Activated naive CD8-positive, alpha-beta T cell treated with anti-CD3 and anti-CD28 coated beads, Interleukin-2, amount 10 ng/mL, durations not matched to agents 7 days and 5 days (primary cell): ENCODE measurements at places on chromosomes 7 and 10. TPM values are rescaled to one million over a fixed set of nuclear protein-coding genes. Genes with fewer than 3 reads are reported as not detected.
A peak's percentile ranks its signal among the peaks of the same experiment; 100 is the strongest.

- no peak overlapping the region for H3K27ac ChIP-seq
- H3K4me3 ChIP-seq = no peak overlapping the region
- no peak for DNase-seq
- H3K36me3 ChIP-seq = no peaks in the 10 kb centered on the region
- no peaks in the 10 kb centered on the region for H3K27me3 ChIP-seq
These were observed 37.2 kb upstream of the CCDC7 start for GRCh38 chr10:32408690-32409089.

DNA sequence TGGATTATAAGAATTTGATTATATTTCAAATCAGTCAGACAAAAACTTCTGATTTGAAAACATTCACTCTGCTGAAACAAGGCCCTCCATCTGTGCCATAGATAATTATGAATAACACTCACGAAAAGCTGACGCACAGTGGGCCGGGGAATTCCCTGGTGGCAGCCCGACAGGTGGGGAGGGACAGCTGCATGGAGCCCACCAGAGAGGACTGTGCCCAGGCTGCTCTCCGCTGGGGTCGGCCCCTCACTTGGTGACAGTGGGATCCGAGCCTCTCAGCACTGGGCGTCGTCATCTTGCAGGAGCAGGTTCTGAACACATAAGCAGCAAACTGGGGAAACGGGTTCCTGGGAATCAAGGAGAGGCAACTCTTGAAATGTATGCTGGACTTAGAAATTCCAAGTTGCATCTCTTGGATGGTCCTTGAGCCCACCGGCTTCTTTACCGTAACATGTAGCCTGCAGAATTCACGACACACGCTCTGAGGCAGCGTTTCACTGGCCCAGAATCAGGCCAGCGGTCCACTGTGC, 41.4 kb downstream of the AFAP1L2 start:
- H3K27ac ChIP-seq = no peak overlapping the region
- no peaks in the 10 kb centered on the region for H3K36me3 ChIP-seq
- no peak overlapping the region for H3K4me3 ChIP-seq
- DNase-seq = no peak
- peaks cover 17% of the 10 kb centered on the region for H3K27me3 ChIP-seq

DNA sequence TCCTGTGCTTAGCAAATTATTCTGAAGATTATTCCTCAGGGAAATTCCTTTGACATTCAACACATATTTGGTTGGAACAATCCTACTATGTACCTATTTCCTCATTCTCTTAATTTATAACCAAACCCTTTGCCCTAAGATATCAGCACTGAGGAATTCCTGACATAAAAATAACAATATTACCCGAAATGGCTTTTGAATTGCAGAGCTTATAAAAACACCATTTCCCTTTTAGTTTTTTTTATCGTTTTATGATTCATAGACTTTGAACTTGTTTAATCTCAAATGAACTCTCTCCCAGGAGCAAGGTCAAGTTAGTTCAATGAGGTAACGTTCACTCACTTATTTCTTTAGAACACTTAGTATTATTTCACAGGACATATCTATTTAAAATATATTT, 7.7 kb upstream of the ABCB1 start:
- H3K4me1 ChIP-seq = no peaks in the 10 kb centered on the region
- no peaks in the 10 kb centered on the region for H3K36me3 ChIP-seq
- no peak for DNase-seq
- H3K27me3 ChIP-seq = peaks cover 26% of the 10 kb centered on the region
- no peak overlapping the region for H3K27ac ChIP-seq

- no peak overlapping the region for H3K4me3 ChIP-seq
- no peak for DNase-seq
- no peak overlapping the region for H3K27ac ChIP-seq
- H3K36me3 ChIP-seq = no peaks in the 10 kb centered on the region
These were observed 32.9 kb upstream of the EIF5AL1 start for GRCh38 chr10:79479283-79479909.

- H3K4me3 ChIP-seq = no peak overlapping the region
- H3K27ac ChIP-seq = no peak overlapping the region
- DNase-seq = no peak
These were observed 499.7 kb upstream of the SEMA3D start for GRCh38 chr7:85686401-85687181.

DNA sequence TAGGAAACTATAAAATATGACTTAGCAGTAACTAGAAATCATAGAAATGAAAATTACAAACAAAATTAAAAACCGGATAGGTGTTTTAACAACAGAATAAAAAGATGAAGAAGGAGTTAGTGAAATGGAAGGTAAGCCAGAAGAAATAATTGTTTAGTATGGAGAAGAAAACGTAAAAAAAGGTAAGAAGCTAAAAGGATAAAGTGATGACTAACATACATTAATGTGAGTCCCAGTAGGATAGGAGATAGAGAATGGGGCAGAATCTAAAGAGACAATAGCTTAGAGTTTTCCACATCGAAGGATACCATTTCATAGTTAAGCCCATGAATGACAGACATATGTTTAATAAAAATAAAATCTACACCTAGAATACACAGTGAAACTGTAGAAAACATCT, 25.3 kb downstream of the GTF2I start:
- peaks cover 5% of the 10 kb centered on the region for H3K4me1 ChIP-seq
- H3K36me3 ChIP-seq = peaks cover 15% of the 10 kb centered on the region
- H3K4me3 ChIP-seq = no peak overlapping the region
- no peak for DNase-seq

DNA sequence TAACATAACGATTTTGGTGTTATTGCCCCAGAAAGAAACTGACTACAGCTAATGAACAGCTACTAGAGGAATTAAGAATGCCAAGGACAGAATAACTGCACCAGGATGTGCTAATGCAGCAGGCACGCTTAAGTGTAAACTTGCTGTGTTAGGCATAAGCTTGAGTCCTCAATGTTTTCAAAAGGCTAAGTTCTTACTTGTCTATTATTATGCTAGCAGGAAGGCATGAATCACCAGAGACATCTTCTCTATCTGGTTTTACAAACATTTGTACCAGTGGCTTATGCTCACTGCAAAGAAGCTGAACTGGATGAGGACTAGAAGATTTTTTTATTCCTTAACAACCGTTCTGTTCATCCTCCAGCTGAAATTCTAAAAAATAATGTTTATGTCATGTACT, 1035.3 kb downstream of the NRG3 start:
- H3K36me3 ChIP-seq = no peaks in the 10 kb centered on the region
- H3K4me1 ChIP-seq = no peaks in the 10 kb centered on the region
- no peaks in the 10 kb centered on the region for H3K27me3 ChIP-seq
- H3K4me3 ChIP-seq = no peak overlapping the region
- no peak overlapping the region for H3K27ac ChIP-seq

DNA sequence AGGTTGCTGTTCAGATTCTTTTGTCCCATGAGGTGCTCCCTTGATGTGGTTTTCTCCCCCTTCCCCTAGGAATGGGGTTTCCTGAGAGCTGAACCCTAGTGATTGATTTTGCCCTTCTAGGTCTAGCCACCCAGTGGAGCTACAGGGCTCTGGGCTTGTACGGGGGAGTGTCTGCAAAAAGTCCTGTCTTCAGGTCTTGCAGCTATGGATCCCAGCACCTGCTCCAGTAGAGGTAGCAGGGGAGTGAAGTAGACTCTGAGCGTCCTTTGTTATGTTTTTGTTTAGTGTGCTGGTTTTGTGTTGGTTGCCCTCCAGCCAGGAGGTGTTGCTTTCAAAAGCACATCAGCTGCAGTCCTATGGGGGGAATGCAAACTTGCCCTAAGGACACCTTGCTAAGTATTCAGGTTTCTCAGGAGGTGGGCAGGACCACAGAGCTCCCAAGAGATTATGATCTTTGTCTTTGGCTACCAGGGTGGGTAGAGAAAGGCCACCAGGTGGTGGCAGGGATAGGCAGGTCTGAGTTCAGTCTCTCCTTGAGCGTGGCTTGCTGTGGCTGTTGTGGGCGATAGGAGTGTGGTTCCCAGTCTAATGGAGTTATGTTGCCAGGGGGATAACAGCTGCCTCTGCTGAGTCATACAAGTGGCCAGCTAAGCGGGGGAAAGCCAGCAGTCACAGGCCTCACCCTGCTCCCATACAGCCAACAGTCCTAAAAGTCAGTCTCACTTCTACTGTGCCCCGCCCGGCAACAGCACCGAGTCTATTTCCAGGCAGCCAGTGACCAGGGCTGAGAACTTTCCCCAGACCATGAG, 92.4 kb upstream of the JCAD start:
- no peak for DNase-seq
- peaks cover 54% of the 10 kb centered on the region for H3K27me3 ChIP-seq
- H3K4me3 ChIP-seq = no peak overlapping the region
- H3K27ac ChIP-seq = no peak overlapping the region
- H3K36me3 ChIP-seq = no peaks in the 10 kb centered on the region

DNA sequence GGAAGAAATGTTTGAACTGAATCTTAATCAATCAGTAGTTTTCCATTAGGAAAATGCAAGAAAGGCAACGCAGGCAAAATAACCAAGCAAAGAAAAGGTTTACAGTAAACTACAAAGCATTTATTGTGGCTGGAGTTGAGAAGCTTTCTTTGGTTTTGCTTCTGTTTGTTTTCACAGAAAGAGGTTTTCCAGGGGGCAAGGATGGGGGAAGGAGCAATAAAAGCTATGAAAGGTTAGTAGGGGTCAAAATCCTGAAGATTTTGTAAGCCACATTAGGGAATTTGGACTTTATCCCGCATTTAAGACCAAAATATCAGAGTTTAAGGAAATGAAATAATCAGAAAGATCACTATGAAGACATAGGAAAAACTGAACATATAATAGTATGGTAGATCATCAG, 51.1 kb downstream of the NT5C2 start:
- H3K4me3 ChIP-seq = no peak overlapping the region
- no peaks in the 10 kb centered on the region for H3K4me1 ChIP-seq
- DNase-seq = no peak
- no peaks in the 10 kb centered on the region for H3K27me3 ChIP-seq
- no peak overlapping the region for H3K27ac ChIP-seq

DNA sequence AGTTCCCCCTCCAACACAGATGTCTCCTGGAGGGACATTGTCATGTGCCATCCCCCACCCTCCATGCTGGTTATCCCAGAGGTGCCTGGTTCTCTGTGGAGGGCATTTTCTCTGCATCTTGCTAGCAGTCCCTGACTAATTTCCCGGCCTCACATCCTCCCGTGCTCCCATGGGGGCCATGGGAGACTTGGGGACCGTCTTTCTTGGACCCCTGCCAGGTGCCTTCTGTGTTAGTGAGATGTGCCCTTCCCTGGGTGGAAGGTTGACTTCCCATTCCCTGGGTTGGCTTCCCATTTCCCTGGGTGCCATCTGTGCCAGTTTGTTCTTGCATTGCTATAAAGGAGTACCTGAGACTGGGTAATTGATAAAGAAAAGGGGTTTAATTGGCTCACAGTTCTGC, 22.5 kb upstream of the GNA12 start:
- no peak overlapping the region for H3K4me3 ChIP-seq
- peaks cover 5% of the 10 kb centered on the region for H3K27me3 ChIP-seq
- DNase-seq = no peak
- no peak overlapping the region for H3K27ac ChIP-seq

DNA sequence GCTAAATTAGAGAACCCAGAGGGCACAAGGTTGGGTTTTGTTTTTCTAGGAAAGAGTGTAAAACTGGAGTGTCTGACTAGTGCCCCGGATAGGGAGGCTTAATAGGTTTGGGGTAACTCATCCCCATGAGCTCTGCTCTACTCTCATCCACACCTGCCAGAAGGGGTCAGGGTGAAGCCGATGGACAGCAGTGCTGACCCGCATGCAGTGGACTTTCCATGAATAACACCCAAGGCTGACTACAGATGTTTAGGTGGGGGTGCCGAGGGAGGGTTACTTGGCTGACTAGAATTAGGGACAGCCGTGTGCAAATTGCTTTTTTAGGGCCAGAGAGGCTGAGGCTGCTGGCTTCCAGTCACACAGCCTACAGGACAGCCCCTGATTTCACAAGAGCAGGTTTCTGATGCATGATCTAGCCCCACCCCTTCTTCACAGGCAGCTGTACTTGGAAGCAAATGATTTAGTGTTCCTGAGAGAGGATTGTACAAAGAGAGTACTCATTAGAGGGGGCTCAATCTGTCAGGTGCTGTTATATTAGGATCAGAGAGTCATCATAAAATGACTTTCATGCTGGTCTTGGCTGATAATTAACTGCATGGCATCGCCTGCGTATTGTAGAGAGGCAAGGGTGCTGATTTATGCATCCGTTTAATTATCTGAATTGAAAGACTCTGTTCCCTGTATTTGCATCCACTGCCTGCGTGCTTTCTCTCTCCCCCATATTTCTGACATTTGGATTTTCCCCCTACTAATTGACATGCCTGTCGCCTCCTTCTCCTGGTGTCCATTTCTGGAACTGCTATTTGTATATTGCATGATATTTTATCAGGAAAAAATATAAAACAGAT, 9.5 kb downstream of the INHBA start:
- no peaks in the 10 kb centered on the region for H3K36me3 ChIP-seq
- DNase-seq = no peak
- H3K4me3 ChIP-seq = no peak overlapping the region
- no peaks in the 10 kb centered on the region for H3K4me1 ChIP-seq

DNA sequence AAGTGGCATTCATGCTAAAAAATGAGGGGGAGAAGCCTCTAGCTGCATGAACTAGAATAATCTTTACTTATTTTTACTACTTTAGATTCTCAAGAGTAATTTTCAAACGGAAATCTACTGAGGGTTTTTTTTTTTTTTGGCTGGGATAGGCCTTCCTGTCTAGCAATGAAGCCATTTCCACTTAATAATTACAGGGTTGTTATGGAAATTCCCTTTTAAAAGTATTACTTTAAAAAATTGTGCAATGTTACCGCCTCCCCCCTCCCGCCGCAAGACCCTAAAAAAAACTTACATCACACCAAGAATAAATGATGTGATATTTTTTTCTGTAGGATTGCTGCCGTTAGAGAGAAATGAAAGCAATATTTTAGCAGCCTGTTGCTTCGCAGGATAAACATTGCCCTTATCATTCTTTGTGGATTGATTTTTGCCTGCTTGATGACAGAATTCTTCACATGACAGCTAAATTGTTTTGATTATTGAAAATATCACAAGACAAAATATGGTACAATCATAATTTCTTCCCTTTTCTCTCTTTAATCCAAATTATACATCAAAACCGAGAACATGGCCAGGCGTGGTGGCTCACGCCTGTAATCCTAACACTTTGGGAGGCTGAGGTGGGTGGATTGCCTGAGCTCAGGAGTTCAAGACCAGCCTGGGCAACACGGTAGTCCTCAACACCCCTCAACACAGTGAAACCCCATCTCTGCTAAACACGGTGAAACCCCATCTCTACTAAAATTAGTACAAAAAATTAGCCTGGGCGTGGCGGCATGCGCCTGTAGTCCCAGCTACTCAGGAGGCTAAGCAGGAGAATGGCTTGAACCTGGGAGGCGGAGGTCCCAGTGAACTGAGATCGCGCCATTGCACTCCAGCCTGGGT, 32.8 kb downstream of the ARL4A start:
- peaks cover 35% of the 10 kb centered on the region for H3K4me1 ChIP-seq
- no peak for DNase-seq
- no peaks in the 10 kb centered on the region for H3K27me3 ChIP-seq
- H3K27ac ChIP-seq = no peak overlapping the region
- H3K36me3 ChIP-seq = peaks cover 11% of the 10 kb centered on the region

GRCh38 chr10:70500812-70501301, 22.3 kb downstream of the PALD1 start:
- no peak overlapping the region for H3K27ac ChIP-seq
- H3K36me3 ChIP-seq = peaks cover 2% of the 10 kb centered on the region
- no peak overlapping the region for H3K4me3 ChIP-seq
- no peak for DNase-seq
- peaks cover 17% of the 10 kb centered on the region for H3K4me1 ChIP-seq

- peak overlapping the region; percentile 6 for H3K27ac ChIP-seq
- no peak for DNase-seq
- H3K4me1 ChIP-seq = peaks cover 23% of the 10 kb centered on the region
- peaks cover 53% of the 10 kb centered on the region for H3K36me3 ChIP-seq
These were observed 159.0 kb downstream of the PLXNA4 start for GRCh38 chr7:132417103-132417906.

The MMRN2 gene
- total RNA-seq = not detected

The SLC16A9 gene
- total RNA-seq = 0.08 TPM

The HYAL4 gene
- total RNA-seq = not detected
